ENCODE measurements at places on chromosomes 7 and 10.
A peak's percentile ranks its signal among the peaks of the same experiment; 100 is the strongest.

GRCh38 chr10:43452356-43452914, 15.5 kb downstream of the ZNF487 start:
- no peak for DNase-seq

GRCh38 chr7:90230834-90231233, 14.1 kb upstream of the CFAP69 start:
- no peak for DNase-seq

DNA sequence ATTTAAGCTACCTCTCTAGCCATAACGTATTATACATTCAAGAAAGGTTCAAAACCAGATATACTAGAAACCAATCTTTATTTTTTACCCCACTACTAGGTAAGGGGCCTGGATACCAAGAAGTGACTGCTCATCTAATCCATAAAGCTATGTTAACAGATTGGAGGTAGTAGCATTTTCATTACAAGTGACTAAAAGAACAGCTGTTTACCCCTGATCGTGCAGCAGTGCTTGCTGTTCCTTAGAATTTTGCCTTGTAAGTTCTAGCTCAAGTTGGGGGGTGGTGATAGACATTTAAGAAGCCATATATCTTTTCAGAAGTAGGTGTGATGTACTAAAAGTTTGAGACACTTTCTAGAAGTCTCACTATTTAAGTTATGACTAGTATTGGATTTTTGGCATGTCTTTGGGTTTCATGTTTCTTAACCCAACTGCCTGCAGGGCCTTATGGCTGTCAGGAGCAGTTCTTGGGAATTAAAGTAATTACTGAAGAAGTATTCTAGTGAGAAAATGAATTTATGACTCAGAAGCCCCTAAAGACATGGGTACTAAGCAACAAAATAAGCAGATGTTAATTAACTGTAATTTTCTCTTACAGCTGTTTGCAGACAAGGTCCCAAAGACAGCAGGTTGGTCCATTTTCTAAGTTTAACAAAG, 2.3 kb downstream of the PPIA start:
- DNase-seq: no peak

GRCh38 chr7:132300599-132301277, 275.5 kb downstream of the PLXNA4 start:
- DNase-seq: no peak

DNA sequence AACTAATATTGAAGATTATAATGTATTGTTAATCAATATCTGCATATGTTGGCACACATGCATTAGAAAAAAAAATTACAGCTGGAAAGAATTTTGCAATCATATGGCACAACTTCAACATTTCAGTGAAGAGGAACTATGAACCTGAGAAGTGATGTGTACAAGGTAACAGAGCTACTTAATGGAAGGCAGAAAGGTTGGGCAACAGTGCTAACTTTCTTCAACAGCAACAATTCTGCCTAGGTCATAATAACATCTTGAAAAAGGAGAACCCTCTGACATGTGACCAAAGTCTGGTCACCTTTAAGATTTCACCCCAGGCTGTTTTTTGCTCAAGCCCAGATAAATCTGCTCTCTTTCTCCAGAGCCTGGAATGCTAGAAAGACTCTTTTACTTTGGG, 47.9 kb upstream of the SKAP2 start:
- DNase-seq: no peak

GRCh38 chr10:73744664-73744975, 448 bp downstream of the SEC24C start:
- DNase-seq: peak; percentile 49

GRCh38 chr10:52993109-52993508, 220.5 kb upstream of the MBL2 start:
- no peak for DNase-seq

DNA sequence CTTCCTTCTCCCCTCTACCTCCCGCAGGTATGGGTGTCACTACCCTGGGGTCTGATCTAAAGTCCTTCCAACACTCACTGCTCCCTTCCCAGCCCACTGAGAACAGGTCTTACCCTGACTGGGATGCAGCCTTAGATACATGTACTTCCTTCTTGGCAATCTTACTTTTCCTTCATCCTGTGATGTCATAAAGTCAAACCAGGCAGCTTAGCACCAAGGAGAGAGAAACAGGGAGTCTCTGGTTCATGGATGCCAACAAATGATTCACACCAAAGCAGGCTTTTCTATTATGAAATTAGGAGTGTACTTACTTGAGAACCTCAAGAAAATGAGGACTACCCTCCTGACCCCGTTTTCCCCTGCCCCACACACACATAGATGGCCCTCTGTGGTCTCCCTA, 111.0 kb upstream of the KMT2E start:
- DNase-seq: no peak

DNA sequence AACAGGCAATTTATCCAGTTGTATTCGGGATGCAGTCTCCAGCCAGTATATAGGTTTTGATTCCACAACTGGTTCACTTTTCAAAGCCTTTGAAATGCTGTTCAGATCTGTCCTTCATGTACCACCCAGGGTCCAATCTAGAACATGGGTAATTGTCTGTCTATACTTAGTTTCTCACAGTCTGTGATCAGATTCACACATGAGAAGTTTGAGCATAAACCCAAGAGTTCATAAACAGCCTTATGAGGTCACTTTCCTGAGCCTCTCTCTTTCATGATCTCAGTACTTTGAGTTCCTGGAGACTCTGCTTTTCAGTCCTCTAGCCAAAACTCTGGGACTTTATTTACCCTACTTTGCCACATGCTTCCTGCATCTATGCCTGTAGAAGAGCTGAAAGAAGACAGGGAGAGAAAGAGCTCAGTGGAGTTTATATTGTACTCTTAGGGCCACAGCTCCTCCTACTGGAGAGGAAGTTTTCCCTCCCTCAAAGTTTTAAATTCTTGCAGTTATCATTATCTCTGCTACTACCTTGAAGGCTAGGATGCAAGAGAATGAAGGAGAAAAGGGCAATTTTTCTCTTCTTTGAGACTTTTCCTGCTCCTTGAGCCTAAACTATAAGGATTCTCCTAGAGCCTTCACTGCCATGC, 172.0 kb downstream of the ZEB1 start:
- no peak for DNase-seq

DNA sequence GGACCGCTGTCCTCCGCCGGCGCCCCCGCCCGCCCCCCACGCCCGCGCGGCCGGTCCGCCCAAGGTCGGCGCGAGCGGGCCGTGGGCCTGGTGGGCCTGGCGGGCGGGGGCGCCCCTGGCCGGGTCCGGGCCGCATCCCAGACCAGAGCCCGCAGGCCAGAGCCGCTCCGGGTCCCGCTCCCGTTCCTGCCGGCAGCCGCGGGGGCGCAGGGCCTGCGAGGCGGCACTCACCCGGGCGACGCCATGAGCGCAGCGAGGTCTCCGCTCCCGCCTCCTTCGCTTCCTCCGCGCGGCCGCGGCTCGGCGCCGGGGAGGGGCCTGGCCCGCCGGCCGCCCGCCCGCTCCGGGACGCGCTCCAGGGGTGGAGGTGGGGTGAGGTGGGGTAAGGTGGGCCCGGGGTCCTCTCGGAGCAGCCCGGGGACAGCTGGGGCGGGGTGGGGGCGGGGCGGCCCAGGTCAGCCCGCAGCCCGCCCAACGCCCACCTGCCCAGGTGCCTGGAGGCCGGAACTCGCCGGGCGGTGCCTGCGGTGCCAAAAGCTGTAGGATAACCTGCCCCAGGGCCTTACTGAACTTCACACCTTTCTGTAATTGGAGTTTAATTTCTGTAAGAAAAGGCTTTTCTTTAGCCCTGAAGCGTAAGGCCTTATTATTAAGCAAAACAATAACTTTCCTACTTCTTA, at the start of gene URGCP:
Gene URGCP, minus strand, starts transcription at position 266 of the 680 bp plus-strand sequence. Its CDS starts 21 bp downstream, at position 245.
- DNase-seq: peak; percentile 41

DNA sequence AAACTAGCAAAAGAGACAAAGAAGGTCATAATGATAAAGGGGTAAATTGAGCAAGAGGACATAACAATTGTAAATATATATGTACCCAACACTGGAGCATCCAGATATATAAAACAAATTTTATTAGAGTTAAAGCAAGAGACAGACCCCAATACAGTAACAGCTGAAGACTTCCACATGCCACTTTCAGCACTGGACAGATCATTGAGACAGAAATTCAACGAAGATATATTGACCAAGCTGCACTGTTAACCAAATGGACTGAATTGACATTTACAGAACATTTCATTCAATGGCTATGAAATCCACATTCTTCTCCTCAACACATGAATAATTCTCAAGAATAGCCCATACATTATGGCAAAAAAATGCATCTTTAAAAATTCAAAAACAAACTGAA, 378.2 kb downstream of the PTPRN2 start:
- DNase-seq: no peak

DNA sequence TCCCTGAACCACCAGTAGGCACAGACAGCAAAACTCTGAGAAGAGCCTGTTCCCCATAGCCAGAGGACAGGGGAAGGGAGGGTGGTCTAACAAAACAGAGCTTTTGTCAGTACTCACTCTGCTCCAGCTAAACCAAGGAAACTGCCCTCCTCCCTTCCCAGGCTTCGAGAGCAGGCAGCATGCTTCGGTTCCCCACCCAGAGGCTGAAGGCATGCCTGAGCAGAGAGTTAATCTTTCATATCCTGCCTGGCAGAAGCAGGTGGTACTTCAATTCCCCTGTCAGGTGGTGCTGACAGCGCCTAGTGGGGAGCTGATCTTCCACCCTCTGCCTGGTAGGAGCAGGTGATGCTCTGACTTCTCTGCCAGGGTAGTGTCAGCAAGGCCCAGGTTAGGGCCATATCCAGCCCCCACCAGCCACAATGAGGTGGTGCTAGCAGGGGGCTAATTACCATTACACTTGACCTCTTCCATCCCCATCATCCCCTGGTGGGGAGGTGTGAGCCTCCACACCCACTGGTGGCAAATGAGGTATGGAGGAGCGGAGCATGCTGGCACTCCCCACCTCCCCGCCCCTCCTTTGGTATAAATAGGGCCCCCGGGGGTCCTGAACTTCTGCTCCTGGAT, 35.1 kb downstream of the SDK1 start:
- DNase-seq: no peak

All from CD4-positive, alpha-beta T cell treated with Interleukin-1 beta for 1 hour (primary cell).